ENCODE measurements at places on chromosomes 6 and 20. TPM values are rescaled to one million over a fixed set of nuclear protein-coding genes. Genes with fewer than 3 reads are reported as not detected.

DNA sequence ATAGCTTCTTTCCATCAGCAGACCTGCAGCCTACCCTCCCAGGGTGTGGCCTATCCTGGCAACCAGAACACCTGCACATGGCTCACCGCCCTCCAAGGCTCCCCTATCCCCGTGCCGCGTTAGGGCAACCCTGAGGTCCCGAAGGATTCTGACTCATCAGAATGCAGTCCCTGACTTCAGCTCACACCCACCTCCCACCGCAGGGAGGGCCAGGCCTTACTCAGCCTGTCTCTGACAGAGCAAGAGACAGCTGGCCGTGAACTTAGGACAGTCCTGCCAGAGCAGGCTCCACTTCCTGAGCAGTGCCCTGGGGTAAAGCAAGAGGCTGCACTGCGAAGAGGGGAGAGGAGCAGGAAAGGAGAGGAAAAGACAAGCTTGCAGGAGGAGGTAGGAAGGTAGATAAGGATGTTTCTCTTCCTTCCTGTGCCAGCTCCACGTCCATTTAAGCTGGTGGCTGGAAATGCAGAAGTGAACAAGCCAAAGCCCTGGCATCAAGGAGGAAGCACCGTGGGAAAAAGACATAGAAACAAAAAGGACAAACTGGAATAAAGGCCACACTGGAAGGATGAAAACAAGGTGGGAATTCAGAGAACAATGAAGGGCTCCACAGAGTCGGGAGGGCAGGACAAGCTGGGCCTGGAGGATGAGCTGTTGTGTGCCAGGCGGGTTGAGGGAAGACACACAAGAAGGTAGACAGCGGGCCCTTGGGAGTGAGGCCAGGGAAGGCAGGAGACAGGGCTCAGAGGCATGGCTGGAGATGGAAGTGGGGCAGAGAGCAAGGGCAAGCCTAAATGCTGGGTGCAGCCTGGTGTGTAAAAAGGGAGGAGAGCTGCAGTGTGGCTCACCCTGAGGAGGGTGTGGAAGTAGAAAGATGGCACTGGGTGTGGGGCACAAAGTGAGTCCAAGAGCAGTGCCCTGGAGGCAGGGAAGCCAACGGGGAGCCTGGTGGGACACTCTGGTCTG lies 102.7 kb downstream of the SLC23A2 start:
- H3K4me1 ChIP-seq: peaks cover 31% of the 10 kb centered on the region
- no peak for DNase-seq

GRCh38 chr6:143034689-143035334 lies 25.9 kb upstream of the AIG1 start:
- H3K36me3 ChIP-seq: no peaks in the 10 kb centered on the region
- H3K4me1 ChIP-seq: peaks cover 10% of the 10 kb centered on the region
- no peak overlapping the region for H3K4me3 ChIP-seq

DNA sequence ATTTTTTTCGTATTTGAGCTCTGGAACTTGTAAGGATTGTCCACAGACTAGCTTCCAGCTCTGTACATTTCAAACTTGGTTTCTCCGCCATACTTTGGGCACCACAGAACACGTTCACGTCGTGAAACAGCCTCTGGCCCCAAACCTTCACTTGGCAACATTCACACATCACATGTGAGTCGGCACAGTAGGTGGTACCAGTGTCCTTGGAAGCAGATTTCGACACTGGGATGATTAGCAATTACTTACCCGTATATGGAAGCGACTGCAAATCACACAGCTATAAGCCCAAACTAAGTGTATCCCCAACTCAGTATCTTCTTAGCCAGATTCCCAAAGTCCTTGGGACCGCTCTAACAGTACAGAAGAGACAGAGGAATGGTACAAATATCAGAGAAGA lies 60.2 kb downstream of the MAFB start:
- no peaks in the 10 kb centered on the region for H3K36me3 ChIP-seq
- no peaks in the 10 kb centered on the region for H3K4me1 ChIP-seq
- no peak overlapping the region for H3K27ac ChIP-seq
- no peak for DNase-seq

- H3K4me3 ChIP-seq: no peak overlapping the region
- no peak for DNase-seq
- H3K36me3 ChIP-seq: no peaks in the 10 kb centered on the region
- no peaks in the 10 kb centered on the region for H3K27me3 ChIP-seq
- H3K27ac ChIP-seq: no peak overlapping the region
- no peaks in the 10 kb centered on the region for H3K4me1 ChIP-seq
These were observed 46.4 kb upstream of the CAP2 start for GRCh38 chr6:17347012-17347411.

DNA sequence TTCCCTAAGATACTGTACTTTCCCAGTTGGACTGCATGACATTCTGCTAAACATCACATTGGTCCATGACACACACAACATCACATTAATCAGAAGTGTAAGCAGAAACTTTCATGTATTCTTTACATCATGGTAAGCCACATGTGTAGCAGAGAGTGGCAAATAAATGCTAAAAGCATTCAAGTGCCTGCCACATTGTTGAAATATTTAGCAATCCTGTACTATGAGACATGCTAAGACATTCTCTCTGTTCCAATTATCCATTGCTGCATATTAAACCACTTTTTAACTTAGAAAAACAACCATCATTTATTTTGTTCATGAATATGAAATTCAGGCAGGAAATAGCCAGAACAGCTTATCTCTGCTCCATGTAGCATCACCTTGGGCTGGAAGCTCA lies 207.7 kb upstream of the GJE1 start:
- no peak overlapping the region for H3K27ac ChIP-seq
- H3K27me3 ChIP-seq: no peaks in the 10 kb centered on the region
- no peak for DNase-seq
- no peaks in the 10 kb centered on the region for H3K4me1 ChIP-seq

DNA sequence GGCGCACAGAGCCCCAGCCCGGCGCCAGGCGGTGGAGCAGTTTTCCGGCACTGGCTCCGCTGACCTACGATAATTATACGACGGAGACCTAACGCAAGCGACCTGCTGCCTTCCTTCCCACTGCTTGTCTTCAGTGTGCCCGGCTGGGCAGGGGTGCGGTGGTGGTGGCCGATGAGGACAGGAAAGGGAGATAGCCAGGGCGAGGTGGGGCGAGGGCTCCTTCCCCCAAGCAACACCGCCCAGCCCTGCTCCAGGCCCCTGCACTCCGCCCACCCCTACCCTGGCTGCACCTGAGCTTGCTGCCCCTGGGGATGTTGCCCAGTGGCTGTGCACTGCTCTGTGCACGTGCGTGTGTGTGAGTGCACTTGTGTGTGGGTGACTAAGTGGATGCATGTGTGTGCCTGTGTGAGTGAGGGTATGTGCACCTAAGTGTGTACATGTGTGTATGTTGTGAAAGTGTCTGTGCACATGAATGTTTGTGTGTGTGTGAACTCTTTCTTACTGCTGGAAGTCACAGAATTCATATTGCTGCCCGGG lies 42.6 kb upstream of the IRF4 start:
- H3K27ac ChIP-seq: peak overlapping the region; percentile 6
- no peak for DNase-seq
- H3K36me3 ChIP-seq: peaks cover 80% of the 10 kb centered on the region

- H3K27ac ChIP-seq: no peak overlapping the region
- H3K4me3 ChIP-seq: peak overlapping the region; percentile 76
- DNase-seq: no peak
- H3K36me3 ChIP-seq: peaks cover 5% of the 10 kb centered on the region
- H3K4me1 ChIP-seq: peaks cover 25% of the 10 kb centered on the region
These were observed 16.7 kb downstream of the HMGN4 start for GRCh38 chr6:26554697-26555504.

PLA2G7 gene
- 0.51 TPM for total RNA-seq

Data from activated B cell treated with CpG ODN at 0.5 μM for 24 hours (primary cell).